T-cell (primary cell): ENCODE measurements at places on chromosomes 2 and 18.

GRCh38 chr18:23824669-23825068 is 135.4 kb downstream of the LAMA3 start:
- H3K4me1 ChIP-seq = peaks cover 13% of the 10 kb centered on the region
- no peak overlapping the region for H3K27ac ChIP-seq
- H3K4me3 ChIP-seq = no peak overlapping the region
- no peaks in the 10 kb centered on the region for H3K36me3 ChIP-seq
- no peak for DNase-seq
- no peaks in the 10 kb centered on the region for H3K27me3 ChIP-seq

DNA sequence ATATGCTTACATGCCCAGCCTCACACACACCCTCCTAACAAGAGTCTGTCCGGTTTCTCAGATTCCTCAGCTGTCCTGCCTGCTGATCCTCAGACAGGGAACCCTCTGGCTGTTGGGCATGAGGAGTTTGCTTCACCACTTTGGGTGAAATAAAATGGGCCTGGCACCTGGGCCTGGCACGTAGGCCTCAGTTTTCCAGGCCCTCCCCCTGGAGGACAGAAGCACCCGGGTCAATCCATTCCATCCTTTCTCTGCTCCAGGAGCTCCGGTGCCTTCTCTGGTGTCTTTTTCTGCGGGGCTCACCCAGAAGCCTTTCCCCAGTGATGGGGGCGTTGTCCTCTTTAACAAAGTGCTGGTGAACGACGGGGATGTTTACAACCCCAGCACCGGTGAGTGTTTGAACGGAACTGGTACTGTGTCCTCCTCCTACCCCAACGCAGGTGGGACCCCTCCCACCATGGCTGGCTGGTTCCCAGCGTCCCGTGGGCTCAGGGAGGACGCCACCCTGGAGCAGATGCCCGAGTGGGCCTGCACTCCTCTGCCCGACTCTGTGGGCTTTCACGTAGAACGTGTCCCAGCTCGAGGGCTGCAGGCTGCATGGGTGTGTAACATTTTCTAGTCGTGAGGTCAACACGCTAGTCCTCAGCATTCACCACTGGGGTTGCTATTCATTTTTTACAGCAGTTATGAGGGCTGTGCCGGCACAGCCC is 62.8 kb downstream of the EMILIN2 start:
- DNase-seq = no peak
- no peaks in the 10 kb centered on the region for H3K27me3 ChIP-seq
- H3K27ac ChIP-seq = no peak overlapping the region

- no peak overlapping the region for H3K4me3 ChIP-seq
- no peaks in the 10 kb centered on the region for H3K27me3 ChIP-seq
- H3K27ac ChIP-seq = no peak overlapping the region
- DNase-seq = no peak
- H3K4me1 ChIP-seq = no peaks in the 10 kb centered on the region
Observed at GRCh38 chr2:225274751-225275150, 124.8 kb upstream of the NYAP2 start.

DNA sequence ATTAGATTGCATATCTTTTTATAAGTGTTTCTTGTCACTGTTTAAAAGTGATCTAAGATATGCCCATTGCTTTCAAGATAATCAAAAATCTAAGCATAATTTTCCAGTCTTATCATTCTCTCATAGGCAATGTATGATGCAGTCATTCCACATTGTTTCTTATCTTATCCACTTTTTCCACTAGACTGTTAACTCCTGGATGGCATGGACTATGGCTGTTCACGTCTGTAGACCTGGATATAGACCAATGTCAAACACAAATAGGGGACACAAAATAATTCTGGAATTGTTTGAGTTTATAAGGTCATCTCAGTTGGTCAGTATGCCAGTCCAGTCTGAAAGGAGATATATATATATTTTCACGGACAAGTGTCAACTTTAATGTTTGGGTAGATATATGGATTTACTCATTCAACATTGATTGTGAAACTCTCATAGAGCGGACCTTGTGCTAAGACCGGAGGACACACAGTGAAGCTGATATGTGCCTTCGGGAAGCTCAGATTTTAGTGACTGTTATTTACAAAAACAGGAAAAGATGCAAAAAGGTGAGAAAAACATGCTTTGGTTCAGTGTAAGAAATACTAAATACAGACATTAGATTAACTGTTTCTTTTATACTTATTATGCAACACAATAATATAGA is 689.4 kb upstream of the SLC8A1 start:
- H3K27ac ChIP-seq = no peak overlapping the region
- no peaks in the 10 kb centered on the region for H3K36me3 ChIP-seq
- H3K4me3 ChIP-seq = no peak overlapping the region
- no peaks in the 10 kb centered on the region for H3K4me1 ChIP-seq

DNA sequence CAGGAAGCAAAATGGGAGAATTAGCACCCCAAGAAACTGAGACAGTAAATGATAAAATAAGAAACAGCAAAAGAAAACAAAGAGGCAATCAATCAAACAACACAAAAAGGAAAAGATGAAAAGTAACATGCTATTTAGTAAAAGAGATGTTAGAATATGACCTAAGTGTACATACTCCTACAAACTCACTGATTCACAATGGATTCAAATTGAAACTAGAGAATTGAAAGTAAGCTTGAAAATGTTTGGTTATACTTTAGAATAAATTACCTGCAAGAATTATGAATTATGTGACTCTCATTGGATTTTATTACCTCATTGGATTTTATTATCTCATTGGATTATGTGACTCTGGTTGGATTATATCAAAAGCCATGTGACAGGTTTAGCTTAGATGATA is 22.8 kb upstream of the CCNYL1 start:
- no peaks in the 10 kb centered on the region for H3K27me3 ChIP-seq
- H3K4me1 ChIP-seq = no peaks in the 10 kb centered on the region
- no peak overlapping the region for H3K4me3 ChIP-seq
- no peak overlapping the region for H3K27ac ChIP-seq

- no peak overlapping the region for H3K27ac ChIP-seq
- H3K4me3 ChIP-seq = no peak overlapping the region
- DNase-seq = no peak
Observed at GRCh38 chr2:176103742-176104315, 3.3 kb upstream of the HOXD11 start.

GRCh38 chr18:62828091-62828640 is 112.8 kb downstream of the PHLPP1 start:
- DNase-seq = no peak
- no peaks in the 10 kb centered on the region for H3K36me3 ChIP-seq
- H3K4me3 ChIP-seq = no peak overlapping the region
- no peaks in the 10 kb centered on the region for H3K4me1 ChIP-seq
- no peaks in the 10 kb centered on the region for H3K27me3 ChIP-seq
